NCI-H146 (cell line): ENCODE measurements at places on chromosomes 13 and 19.

DNA sequence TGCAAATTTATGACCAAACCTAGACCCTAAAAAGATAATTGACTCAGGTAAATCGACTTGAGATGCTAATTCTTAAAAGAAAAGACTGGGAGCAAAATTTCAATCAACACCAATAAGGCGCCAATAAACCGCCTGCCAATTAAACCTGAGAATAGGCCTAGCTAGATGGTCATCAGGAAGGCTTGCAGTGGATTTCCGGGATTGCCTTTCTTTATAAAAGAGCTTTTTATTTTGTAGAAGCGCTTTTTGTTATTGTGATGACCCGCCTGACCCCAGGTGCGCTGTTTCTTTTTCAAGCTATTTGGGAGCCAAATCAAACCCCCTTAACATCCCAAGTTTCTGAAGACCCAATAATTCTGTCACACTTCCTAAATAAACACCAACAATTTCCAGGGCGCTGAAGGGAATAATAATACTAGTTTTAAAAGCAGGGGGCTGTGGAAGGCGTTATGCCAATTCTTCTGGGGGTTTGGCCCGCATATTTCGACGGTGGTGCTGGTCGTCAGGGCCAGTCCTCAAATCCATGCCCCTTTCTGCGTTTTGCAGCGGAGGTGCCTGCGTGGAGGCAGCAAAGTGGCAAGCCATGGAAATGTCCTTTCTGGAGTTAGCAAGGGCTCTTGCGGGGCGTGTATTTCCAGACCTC is 2.9 kb upstream of the ZIC5 start:
- DNase-seq, result no peak

DNA sequence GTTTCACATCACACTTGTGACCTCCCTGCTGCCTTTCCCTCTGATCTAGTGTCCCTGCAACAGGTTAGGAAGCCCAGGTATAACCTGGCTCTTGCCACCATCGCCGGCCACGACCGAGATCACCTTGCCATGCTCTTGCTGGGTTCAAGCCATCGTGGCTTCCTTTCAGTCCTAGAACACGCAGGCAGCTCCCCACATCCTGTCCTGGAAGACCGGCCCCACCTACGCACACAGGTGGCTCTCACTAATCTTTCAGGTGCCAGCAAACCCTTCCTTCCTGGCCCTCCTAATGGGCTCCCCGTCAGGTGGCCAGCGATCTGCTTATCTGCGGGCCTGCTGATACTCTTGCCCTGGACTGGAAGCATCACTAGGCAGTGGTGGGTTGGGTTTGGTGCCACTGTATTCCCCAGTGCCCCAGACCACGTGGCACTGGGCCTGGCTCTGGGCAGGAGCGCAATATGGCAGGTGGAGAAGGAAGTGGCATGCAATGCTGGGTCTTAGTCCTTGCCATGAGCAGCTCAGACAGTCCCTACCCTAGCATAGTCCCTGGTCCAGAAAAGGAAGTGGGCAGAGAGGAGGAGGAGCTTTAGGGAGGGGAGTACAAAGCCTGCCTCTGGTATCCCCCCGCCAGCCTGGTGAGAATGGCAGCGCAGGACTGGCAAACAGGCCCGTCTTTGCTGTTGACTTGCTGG is 11.8 kb downstream of the PPP1R37 start:
- DNase-seq, result no peak

GRCh38 chr19:47107202-47107952 is 6.2 kb downstream of the ZC3H4 start:
- DNase-seq, result no peak

DNA sequence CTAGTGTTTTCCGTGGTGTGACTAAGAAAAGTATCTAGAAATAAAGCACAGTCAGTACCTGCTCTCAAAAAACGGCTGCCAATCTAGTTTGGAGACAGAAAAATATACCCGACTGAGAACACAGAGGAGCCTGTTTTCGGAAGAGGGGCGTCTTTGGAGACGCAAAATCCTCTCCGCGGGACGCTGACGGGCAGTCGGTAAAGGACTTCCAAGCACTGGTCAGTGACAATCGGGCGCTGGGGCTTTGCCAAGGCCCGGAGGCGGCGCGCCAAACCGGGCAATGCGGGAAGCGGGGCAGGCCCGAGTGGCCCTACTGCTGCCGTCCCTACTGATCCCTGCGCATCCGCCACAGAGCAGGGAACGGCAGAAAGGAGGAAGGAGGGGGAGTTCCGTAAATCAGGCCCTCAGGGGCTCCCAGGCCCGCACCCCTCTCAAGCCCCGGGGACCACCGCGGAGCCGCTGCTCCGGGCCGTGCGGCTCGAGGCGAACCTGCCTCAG is 588 bp upstream of the DPY19L3 start:
- DNase-seq, result peak; percentile 78

DNA sequence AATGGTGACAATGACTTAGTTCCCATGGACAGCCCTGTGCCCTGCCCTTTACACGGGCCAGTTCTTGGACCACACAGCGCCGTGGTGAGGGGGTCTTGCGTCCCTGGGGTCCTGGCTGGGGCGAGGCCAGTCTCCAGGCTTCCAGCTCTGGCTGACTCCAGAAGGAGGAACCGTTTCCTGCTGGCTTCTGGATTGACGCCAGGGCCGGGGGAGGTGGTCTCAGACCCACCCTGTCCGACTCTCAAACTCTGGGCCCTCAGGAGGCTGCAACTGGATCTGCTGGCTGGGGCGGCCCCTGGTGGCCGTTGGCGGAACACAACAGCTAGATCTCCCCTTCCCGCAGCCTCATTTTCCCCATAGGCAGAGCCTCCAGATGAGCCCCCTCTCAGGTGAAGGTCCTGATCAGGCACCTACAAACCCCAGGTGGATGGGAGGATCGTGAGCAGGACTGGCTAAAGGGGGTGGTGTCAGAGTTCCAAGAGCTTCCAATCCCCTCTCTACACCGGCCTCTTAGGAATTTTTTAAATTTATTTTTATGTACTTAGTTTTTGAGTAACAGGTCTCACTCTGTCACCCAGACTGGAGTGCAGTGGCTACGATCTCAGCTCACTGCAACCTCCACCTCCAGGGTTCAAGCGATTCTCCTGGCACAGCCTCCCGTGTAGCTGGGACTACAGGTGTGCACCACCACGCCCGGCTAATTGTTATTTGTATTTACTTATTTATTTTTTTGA is 8.0 kb downstream of the CCDC194 start:
- DNase-seq, result peak; percentile 46

- peak; percentile 70 for DNase-seq
Measured at GRCh38 chr19:3075605-3076431, 13.5 kb upstream of the TLE5 start.

GRCh38 chr13:97855570-97856303 is 97.7 kb upstream of the IPO5 start:
- peak; percentile 77 for DNase-seq

GRCh38 chr13:101623470-101624209 is 171.2 kb downstream of the ITGBL1 start:
- peak; percentile 25 for DNase-seq

DNA sequence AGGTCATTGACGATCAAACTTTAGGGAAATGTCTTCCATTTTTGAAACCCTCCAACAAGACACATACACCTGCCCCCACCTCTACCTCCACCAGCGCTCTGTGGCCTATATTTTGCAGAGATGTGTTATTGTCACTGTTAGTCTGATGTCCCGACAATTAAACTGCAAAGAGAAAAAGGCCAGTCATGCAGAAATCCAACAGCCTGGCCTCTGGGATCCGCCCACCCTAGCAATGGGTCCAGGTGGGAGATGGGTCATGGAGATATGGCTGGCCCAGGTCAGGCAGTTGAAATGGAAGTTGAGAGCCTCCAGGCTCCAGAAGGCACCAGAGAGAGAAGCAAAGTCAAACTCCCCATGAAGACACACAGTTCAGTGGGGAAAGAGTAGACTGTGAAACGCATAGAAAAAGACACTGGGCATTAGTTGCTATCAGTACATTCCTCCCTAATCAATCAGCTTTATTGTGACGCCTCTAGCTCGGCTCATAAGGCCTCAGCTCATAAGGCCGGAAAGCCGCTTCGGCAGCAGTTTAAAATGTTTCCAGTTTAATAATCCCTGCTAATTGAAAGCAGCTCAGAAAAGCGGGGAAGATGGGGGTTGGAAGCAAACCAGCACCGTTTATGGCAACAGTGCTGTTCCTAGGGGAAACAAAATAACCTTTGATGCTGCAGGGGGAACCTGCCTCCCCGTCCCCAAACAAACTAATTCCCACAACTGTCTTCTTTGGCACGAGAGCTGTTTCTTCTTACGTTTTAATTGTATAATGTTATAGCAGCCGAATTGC is 239.7 kb upstream of the ZNF507 start:
- no peak for DNase-seq

DNA sequence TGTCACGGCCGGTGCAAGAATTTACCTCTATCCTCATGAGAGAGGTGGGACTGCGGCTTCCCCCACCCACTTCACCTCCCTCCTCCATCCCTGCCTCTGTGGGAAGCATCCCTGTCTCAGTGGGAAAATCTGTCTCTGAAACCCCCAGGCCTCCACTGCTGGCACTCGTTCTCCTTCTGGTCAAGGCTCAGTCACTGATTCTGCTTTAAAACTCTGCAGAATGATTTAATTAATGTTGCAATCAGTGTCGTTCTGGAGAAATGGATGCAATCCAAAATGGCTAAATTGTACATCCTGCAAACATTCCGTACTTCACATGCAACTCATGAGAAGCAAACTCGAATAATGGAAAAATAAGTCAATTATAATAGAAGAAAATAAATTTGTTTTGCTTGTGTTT is 5.6 kb downstream of the RASL11A start:
- DNase-seq, result no peak

DNA sequence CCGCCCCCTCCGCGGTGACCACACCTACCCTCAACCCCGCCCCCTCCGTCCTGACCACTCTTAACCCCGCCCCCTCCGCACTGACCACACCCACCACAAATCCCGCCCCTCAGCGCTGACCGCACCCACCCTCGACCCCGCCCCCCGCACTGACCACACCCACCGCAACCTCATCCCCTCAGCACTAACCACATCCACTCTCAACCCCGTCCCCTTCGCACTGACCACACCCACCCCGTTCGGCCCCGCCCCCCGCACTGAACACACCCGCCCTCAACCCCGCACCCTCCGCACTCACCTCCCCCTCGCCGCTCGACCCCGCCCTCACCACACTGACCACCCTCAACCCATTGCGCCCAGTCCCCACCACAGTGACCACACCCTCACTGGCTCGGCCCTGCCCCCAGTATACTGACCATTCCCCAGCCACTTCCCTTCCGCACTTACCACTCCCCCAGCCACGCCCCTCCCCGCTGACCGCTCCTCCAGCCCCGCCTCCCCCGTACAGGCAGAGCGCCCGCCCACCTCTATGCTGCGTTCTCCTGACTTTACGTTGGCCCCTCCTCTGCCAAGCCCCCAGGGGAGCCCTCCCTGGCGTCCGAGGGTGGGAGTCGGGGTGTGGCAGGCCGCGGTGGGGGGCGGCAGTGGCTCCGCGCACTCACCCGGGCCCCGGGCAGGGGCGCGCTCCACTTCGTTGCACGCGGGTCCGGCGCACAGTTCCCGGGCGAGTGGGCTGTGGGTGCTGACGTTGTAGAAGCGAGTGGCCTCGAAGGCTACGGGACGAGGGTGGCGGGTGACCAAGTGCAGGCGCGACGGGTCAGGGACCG is 8.4 kb downstream of the F2RL3 start:
- peak; percentile 96 for DNase-seq

DNA sequence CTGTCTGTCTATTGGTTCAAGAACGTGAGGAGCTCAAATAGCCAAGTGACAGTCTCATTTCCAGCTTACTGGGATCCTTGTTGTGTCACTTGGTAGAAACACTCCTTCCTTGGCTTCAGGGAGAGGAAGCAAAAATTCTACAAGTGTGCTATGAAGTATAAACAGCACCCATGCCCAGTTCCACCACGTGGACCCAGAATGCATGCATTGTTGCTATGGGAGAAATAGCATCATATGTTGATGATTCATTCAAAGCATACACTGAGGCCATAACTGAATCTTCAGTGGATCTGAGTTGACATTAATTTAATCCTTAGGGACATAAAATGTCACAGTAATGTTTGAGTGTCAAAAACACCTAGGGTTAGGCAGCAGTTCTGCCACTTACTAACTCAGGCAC is 199.0 kb upstream of the RXFP2 start:
- DNase-seq, result no peak

DNA sequence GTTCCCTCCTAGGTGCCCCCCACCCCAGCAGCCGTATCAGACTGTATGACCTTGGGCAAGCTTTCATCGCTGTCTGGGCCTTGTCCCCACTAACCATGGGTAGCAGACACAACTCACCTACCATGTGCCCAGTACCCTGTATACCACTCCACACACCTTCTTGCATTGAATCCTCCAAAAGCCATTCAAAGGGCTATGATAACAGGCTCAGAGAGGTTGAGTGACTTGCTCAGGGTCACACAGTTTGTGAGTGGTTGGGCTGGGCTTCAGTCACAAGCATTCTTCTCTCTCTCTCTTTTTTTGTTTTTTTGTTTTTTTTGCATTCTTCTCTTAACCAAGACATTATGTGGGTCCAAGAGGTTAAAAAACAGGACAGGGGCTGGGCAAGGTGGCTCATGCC is 2.6 kb downstream of the RASAL3 start:
- DNase-seq, result no peak

GRCh38 chr19:57566396-57567265 is 7.0 kb upstream of the ZNF550 start:
- DNase-seq, result peak; percentile 2

DNA sequence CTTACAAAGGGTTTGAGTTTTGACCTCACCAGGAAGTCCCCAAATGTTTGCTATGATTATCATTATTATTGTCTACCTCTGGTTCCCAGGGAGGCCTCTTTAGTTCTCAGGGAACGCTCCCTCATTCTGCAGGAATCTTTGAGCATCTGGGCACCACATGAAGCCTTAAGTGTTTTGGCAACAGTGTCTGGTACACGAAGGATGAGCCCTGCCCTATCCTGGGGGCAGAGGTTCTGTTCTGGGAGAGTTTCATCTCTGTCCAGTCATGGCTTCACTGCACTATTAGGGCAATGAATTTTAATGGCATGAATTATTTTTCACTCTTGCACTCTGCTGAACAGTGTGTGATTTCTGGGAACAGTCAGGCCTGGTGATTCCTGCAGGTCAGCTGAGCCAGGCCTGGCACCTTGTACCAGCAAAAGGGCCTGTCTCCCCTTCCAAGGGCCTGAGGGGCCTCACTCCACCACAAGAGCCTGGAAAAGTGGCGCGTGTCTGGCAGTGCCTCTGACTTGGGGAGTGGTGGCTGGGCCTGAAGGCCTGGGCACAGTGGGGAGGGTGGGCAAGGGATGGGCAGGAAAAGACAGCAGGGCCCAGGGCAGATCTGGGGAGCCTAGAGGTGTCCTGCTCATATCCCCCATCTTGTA is 4.6 kb downstream of the FAM187B start:
- no peak for DNase-seq
